ENCODE measurements at places on chromosomes 1 and 21.

DNA sequence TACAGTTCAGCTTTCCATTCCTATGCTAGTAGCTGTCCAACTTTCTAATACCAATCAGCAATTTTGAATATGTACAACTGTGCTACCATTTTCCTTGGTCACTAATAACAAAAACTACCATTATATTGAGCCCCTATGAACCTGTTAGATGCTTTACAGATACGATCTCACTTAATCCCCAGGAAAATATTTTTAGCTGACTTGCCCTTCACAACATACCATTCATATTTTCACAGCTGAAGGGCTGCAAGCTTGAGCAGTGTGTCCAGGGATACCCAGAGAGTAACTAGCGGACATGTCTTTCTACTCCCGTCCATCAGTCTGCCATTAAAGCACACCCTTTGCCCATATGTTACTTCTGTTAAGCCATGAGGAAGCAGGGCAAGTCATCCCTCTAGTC lies 140.5 kb downstream of the SPATA46 start:
- no peak for DNase-seq

GRCh38 chr1:80392529-80392928 lies 1386.0 kb upstream of the ADGRL4 start:
- no peak for DNase-seq

DNA sequence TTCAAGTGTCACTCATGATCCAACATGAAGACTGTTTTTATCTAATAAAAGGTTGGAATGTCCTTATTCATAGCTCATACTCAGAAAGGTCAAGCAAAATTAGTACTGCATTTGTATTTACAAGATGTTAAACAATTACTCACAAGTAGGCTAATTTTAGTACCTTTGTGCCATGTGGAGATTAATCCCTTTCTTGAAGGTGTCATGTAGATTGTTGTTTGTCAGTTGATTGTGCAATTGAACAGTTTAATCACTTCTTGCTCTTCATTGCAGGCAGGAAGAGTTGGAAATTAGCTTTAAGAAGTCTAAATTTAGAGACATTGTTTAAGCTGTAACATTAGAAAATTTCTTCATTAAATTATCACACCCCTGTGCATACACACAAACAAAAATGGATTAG lies 847.1 kb downstream of the KCNT2 start:
- no peak for DNase-seq

- no peak for DNase-seq
These were observed 33.0 kb upstream of the ID3 start for GRCh38 chr1:23592209-23592892.

GRCh38 chr1:98104289-98104688 lies 183.5 kb upstream of the DPYD start:
- no peak for DNase-seq

DNA sequence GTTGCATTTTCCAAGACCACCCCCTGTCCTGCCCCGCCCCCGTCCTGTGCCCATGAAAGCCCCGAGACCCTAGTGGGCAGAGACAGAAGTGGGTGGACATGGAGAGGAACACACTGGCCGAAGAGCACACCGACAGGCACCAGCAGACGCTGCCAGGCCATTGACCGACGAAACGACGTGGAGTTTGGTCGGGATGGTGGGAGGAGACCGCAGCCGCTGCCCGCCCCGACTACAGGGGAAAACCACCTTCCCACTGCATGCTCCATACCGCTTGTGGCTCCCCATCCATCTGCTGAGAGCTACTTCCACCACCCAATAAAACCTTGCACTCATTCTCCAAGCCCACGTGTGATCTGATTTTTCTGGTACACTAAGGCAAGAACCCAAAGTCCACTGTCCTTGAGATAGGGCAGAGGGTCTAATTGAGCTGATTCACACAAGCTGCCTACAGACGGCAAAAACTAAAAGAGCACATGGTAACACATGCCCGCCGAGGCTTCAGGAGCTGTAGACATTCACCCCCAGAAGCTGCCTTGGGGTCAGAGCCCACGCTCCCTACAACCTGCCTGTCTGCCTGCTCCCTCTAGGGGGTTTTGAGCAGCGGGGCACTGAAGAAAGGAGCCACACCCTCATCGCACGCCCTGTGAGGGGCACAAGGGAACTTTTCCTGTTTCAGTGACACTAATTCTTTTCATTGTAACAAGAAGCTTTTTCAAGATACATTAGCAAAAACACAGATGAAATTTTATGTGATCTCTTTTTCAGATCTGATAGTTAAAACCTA lies 81.2 kb upstream of the RAB3GAP2 start:
- no peak for DNase-seq

GRCh38 chr21:26403321-26403720 lies 169.8 kb downstream of the CYYR1 start:
- no peak for DNase-seq

DNA sequence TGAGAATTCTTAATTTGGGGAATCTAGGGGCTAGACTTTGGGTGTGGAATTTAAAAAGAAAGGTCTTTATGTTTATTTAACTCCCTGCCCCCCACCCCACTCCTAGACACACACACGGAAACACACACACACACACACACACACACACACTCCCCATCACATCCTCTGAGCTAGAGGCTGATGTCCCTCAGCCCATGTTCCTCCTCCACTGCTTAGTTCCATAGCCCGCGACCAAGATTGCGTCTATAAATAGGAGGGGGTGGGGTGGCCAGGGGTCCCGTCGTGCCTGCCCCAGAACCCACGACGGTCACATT lies 655 bp upstream of the KIRREL1 start:
- DNase-seq: no peak

DNA sequence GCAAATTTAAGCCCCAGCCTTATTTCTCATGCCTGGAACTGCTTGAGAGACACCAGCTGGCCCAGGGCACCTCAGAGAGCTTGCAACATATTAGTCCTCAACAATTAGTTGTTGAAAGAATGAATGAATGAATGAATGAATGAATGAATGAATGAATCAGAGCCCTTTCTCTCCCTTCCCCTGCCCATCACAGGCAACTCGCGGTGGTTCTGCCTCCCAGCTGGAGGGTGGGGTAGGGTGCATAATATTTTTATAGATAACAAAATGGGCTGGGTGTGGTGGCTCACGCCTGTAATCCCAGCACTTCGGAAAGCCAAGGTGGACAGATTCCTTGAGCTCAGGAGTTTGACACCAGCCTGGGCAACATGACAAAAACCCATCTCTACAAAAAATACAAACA lies 110.1 kb downstream of the CCDC185 start:
- DNase-seq: no peak

GRCh38 chr21:35399706-35400105 lies 350.6 kb upstream of the RUNX1 start:
- DNase-seq: no peak

DNA sequence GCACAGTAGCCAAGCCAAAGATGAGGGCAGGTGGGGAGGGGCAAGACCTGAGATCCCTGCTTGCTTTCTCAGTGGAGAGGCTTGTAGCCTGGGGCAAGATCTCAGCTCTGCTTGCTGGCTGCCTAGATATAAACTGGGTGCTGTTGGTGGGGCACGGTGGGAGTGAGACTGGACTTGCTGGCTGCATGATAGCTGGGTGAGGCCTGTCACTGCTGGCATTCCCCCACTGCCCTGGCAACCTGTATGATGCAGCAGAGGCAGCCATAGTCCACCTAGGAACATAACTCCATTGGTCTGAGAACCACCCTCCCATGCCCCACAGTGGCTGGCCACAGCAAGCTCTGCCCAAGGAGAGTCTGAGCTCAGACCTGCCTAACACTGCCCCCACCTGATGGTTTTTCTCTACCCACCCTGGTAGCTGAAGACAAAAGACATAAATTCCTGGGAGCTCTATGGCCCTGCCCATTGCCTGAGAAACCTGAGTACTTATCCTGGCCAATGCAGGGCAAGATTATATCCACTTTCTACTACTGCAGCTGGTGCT lies 261.9 kb upstream of the DEPDC1 start:
- DNase-seq: no peak

DNA sequence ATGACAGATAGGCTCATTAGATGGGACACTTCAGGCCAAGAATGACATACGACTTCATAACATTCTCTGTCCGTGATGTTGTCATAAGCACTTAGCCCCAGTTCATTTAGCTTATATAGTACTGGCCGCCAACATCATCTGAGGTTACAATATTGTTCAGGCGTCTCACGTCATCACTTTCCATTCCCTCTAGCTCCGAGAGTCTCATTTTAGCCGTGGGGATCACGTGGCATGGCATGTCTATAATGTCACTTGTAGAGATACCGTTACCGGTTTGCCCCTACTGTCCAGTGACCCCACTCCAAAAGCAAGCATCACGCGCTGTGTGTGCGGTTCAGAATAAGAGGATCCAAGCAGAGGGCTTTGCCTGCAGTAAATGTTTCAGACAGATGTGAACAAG lies 34.6 kb upstream of the HEATR1 start:
- DNase-seq: no peak

DNA sequence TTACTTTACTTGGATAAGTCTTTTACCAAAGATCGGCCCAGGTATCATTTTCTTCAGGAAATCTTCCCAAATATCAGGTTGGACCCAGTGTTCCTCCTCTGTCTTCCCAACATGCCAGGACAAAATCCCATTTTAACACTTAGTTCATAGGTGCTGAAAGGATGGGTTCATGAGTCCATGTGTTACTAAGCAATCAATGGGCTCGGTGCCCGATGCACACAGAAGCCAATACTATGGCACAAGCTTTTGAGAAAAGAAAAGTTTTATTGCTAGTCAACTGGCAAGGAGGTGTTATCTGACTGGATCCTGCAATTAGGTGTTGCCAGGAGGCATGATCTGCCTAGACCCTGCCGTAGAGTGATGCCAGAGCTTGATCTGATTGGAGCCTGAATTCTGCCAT lies 133.3 kb upstream of the SLC44A3 start:
- no peak for DNase-seq

DNA sequence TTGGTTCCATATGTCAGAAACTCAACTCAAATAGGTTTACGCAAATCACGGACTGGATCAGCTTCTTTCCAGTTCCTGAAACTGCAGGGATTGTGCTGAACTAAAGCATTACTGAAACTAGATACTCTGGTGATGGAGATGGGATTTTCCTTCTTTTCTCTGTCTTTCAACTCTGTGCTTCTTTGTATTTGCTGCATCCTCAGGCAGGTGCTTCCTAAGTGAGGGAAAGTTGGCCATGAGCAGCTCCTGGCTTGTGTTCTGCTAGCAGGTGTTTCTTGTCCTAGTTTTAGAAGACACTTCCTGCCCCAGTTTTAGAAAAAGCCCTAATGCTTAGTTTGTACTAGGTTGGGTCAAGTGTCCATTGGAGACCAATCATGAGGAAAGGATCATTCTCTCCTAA lies 86.7 kb upstream of the USP24 start:
- no peak for DNase-seq

DNA sequence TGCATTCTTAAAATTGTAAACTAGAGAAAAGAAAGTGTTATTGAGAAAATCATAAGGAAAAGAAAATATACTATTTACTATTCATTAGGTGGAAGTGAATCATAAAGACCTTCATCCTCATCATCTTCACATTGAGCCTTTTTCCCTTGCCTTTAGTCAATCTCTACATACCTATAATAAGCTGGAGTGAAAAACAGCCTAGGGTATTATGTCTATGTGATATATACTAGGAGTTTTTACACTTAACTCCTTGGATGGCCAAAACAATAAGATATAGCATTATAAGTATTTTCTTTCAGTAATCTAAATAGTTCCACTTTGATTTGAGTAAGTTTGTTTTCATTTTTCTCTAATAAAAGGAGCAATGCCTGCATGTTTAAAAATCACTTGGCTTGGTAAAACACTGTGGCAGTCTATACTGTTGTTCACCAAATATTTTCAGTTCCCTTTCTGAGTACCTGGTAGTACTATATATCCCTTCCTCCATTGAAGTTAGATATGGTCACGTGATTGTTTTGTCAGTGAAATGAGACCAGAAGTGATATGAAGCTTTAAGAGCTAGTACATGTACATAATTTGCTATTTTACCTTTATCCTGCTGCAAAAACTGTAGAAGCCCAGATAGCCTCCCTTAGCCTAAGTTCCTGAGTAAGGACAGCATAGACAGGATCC lies 78.3 kb downstream of the CLEC20A start:
- DNase-seq: no peak

DNA sequence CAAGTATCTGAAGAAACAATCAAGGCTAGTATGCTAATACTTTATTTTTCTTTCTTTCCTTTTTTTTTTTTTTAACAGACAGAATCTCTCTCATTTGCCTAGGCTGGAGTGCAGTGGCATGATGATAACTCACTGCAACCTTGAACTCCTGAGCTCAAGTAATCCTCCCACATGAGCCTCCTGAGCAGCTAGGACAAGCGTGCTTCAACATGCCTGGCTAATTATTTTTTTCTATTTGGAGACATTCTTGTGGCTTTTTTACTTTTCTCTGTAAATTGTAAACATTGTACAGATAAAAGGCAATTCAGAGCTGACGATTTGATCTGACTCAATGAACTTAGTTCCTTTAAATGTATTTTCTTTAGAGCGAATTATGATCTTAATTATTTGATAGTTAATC lies 41.4 kb downstream of the CCDC18 start:
- DNase-seq: no peak

DNA sequence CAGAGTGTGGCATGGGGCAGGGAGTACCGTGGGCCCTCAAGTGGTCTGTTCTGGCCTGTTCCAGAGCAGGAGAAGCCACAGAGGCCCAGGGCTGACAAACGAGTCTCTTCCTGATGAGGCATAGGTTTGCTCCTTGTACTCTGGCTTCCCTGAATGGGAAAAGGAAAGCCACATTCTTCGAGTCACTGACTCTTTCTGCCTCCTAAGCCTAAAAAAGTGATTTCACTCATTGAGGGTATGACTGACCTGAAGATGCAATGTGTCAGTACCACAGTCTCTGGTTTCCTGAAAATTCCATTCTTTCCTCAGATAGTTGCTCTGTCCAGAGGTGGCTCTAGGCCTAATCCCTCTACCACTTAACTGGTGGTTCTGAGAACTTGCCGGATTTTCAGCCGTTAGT lies 92.3 kb downstream of the KCNN3 start:
- DNase-seq: no peak

DNA sequence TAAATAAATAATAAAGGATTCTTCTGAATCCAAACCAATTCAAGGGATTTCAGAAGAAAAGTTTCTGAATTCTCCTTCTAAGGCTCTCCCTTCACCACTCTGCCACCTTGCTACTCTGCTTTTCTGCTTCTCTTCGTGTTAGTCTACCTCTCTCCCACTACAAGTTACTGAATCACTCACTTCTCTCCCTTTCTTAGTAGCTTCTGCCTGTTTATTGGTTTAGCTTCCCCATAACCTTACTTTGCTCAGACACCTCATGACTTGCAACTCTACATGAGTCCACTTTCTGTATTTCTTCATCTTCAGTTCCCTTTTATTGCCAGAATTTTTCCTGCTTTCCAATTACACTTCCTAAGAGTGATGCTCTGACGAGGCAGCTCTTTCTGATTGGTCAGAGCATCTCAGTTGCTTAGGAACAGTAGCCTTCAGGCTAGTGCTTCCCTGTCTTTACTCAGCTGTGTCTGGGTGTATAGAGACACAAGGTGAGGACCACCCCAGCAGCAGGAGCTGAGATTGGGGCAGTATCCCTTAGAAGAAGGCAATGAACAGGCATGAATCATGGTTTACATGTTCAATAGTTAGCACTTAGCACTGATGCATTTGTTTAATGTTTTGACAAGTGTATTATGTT lies 144.6 kb downstream of the SLC30A10 start:
- DNase-seq: no peak

GRCh38 chr1:70008660-70009059 lies 196.7 kb downstream of the LRRC40 start:
- DNase-seq: no peak

Data from nucleus accumbens (tissue), 56 donors.